Upper lobe of right lung (tissue), 1 donor: ENCODE measurements at places on chromosomes 1 and 21. TPM values are rescaled to one million over a fixed set of nuclear protein-coding genes. Genes with fewer than 3 reads are reported as not detected.

The PFKFB2 gene
- 49.9 TPM for total RNA-seq

The GJB3 gene
- total RNA-seq, result 0.81 TPM

The KCNQ4 gene
- total RNA-seq, result 0.96 TPM

The PLA2G4A gene
- 10.7 TPM for total RNA-seq

The STPG1 gene
- 8.6 TPM for total RNA-seq

The TEX38 gene
- not detected for total RNA-seq

The KRTAP15-1 gene
- not detected for total RNA-seq

The CELA3A gene
- total RNA-seq, result not detected

The PGLYRP3 gene
- not detected for total RNA-seq

The ZSCAN20 gene
- total RNA-seq, result 4.3 TPM

The CCDC185 gene
- not detected for total RNA-seq

The LDLRAD1 gene
- 0.41 TPM for total RNA-seq

The LRRC53 gene
- total RNA-seq, result not detected

The PCSK9 gene
- 23.5 TPM for total RNA-seq

The PPOX gene
- 23.3 TPM for total RNA-seq

The IL20 gene
- not detected for total RNA-seq

The RXRG gene
- total RNA-seq, result 9.1 TPM

The ETV3L gene
- total RNA-seq, result not detected

The IL12RB2 gene
- 0.87 TPM for total RNA-seq

The PRRX1 gene
- 25.9 TPM for total RNA-seq

The RGS21 gene
- total RNA-seq, result not detected

The SERPINC1 gene
- total RNA-seq, result not detected

The CLDN14 gene
- not detected for total RNA-seq

The DNAH14 gene
- total RNA-seq, result 14.9 TPM

The HSF2BP gene
- 0.41 TPM for total RNA-seq

The ARHGEF16 gene
- 12.2 TPM for total RNA-seq

The ELAPOR1 gene
- 5.6 TPM for total RNA-seq

The FAM151A gene
- not detected for total RNA-seq

The SPRR2G gene
- not detected for total RNA-seq

The BEND5 gene
- 3.4 TPM for total RNA-seq

The GJA9 gene
- total RNA-seq, result not detected

The TMEM222 gene
- 36.7 TPM for total RNA-seq

The MYBPHL gene
- total RNA-seq, result 3.6 TPM

The OLFML2B gene
- 17.5 TPM for total RNA-seq

The LCE6A gene
- not detected for total RNA-seq

The SPTA1 gene
- not detected for total RNA-seq

The GUCA2A gene
- not detected for total RNA-seq

The AKIRIN1 gene
- total RNA-seq, result 49.8 TPM

The PGLYRP4 gene
- not detected for total RNA-seq

The DDI2 gene
- 40.9 TPM for total RNA-seq

The RUSC1 gene
- 27.0 TPM for total RNA-seq
